ENCODE measurements at places on chromosomes 7 and 10.

- DNase-seq, result no peak
Observed at GRCh38 chr10:114544045-114544659, 113.9 kb downstream of the ABLIM1 start.

DNA sequence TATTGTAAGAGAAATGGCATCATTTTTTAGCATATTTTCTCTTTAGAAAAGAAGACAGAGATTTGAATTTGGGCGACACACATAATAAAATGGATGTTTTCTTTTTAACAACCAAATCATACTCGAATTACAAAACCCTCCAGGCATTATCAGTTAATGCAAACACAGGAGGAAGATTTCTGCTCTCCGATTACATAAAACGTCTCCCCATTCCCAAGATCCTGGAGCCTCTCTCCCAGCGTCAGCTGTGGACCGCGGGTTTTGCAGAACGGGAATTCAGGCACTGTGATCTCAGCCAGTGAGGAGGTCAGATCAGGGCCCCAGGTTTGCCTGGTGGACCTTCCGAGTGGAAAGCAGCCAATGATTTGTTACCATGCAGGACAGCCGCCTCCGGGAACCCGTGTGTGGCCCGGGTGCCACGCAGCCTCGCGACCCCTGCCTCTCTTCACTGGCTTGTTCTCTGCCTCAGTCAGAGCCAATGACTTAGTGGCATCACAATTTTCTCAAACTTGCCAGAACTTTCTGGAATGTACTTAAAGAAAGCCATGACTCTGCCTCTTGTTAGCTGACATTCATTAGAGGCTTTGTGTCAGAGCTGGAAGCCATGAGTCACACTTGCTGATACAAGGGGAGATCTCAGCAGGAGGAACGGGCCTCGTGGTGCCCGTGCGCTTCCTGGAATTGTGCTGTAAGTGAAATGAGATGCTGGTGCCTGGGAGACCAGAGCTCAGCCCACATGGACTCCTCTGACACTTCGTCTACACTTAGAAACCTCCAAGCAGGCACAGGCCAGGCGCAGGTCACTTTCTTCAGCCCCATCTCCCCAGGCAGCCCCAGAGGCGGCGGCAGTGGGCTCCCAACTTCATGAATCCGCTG lies 246.1 kb downstream of the KLF6 start:
- peak; percentile 15 for DNase-seq

DNA sequence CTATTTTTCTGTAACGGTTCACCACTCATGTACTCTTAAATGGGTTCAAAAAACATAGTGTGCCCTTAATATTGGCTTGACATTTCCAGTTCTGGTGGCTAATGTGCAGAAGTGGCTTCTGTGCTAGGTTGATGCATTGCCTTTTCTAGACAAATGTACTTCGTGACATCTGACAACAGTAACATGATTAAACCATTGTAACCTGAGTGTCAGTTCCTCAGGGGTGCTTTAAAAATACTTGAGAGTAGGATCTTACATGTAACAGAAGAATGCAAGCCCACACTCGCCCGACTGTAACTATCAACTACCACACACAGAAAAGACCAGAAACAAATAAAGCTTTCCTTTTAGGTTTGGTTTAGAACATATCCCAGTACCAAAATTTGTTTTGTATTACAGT lies 393.4 kb upstream of the NFE2L3 start:
- no peak for DNase-seq

- DNase-seq, result no peak
Observed at GRCh38 chr7:139682136-139683013, 95.4 kb downstream of the HIPK2 start.

GRCh38 chr7:77759294-77759889 lies 38.8 kb downstream of the TMEM60 start:
- DNase-seq, result peak; percentile 15

DNA sequence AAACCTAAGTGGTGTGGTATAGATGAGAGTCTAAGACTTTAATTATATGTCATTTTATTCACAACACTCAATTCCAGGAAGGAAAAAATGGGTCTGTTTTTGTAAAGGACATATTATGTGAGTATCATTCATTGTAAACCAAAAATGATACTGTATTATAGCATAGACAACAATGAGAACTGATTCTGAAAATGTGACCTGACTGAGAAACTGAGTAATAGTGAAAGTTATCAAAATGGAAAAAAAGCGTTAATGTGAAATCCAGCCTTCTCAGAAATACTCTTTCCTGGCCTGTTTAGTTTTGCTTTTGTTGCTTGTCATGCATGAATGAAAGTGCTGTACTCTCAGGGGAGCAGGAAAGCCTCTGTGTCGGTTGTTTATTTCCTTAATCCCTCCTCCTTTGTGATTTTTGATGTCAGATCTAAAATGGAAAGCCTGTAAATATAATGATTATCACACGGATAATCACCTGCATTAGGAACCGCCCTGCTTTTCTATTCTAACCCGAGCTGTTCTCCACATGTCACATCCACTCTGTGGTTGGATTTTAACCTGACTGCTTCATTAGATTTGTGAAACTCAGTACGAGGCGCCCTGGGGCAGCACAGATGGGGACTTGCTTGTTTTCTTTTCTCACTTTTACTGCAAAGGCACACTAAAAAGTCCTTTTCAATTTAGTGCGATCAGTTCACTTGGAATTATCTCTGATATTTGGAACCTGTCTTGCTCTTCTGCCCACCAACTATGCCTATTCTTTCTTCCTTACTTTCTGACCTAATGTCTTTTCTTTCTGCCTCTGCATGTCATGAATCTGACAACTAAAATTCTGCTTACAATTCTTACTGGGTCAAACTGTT lies 240.9 kb upstream of the KAT6B start:
- DNase-seq, result no peak

DNA sequence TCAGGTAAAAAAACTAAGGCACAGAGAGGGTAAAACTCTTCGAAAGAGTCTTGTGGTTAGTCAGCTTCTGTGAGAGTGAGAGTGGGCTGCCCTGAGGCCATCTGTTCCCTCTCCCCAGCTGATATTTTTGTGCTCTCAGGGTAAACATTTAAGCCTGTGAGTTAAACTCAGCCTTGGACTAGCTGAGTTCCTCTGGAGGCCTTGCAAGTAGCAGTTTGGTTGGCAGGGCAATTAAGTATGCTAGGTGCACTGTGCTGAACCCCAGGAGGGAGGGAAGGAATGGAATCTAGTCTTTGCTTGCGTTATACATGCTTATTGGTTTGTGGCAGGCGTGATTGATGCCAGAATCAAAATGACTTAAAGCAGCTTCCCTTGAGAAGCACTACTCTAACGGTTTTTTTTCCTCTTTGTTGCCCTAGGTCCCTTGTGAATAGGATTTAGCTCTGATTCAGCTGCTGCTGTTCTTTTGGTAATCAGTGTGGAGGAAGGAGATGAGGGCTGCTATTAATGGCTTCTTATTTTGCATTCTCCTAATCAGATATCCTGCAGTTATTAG lies 140.2 kb downstream of the AUTS2 start:
- no peak for DNase-seq

GRCh38 chr10:118241229-118242137 lies 100.6 kb downstream of the FAM204A start:
- DNase-seq, result peak; percentile 35

DNA sequence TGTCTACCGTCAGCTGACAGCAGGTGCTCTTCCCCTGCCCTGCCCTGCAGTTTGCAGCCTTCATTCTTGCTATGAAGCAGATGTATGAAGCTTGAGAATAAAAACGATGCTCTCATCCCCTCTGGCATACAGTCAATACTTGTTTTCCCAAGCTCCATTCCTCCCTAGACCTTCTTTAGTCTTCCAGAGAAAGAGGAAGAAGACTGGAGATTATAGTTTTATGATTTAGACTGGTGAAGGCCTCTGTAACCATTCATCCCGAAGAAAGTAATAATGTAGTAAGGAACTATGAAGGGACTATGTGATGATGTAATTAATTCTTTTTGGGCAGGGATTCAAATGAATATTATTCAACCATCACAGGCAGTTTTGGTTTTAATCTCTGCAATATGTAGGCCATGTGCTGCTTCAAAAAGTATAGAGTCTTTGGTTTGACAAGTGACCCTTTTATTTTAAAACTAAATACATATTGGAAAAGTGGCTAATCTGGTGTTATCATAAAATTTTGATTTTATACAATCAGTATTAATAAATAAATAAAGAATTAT lies 242.4 kb upstream of the KIAA1217 start:
- no peak for DNase-seq

DNA sequence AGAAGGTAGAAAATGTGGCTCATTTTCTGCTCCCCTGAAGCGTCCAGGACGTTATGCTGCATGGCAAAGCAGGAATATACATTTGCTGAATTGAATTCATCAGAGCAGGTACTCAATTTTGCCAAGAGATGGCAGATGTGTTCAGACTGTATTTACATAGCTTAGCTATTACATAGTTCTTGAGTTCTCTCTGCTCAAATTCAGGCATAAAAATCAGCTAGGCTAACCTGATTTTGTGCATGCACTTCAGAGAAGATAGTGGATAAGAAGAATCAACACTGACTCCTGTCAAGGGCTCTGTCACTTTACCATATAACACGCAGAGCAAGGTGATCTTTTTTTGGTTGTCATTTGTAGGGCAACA lies 209.2 kb upstream of the FAM3C start:
- DNase-seq, result no peak

- DNase-seq, result no peak
Observed at GRCh38 chr7:90425376-90425775, 22.1 kb downstream of the CLDN12 start.

- DNase-seq, result no peak
Observed at GRCh38 chr10:93115661-93116383, 42.1 kb downstream of the CYP26A1 start.

DNA sequence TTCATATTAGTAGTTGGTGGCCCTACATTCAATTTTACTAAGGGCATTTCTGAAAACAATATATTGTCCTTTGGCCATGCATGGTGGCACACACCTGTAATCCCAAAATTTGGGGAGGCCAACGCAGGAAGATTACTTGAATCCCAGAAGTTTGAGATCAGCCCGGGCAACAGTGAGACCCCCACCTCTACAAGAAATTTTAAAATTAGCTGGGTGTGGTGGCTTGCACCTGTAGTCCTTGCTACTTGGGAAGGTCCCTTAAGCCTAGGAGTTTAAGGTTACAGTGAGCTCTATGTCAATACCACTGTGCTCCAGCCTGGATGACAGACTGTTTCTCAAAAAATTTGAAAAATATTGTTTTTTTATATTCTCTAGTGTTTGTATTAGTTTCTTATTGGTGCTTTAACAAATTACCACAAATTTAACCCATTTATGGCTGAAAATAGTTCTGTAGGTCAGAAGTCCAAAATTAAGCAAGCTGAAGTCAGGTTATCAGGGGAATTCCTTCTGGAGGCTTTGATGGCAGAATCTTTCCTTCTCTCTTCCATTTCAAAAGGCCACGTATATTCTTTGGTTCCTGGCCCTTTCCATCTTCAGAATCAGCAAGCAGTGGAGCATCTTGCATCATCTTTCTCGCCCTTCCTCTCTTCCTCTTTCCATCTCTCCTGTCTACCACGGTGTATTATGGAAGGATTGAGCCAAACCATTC lies 12.4 kb downstream of the CBX3 start:
- no peak for DNase-seq

- DNase-seq, result no peak
Observed at GRCh38 chr7:104130726-104131125, 77.1 kb downstream of the ORC5 start.

DNA sequence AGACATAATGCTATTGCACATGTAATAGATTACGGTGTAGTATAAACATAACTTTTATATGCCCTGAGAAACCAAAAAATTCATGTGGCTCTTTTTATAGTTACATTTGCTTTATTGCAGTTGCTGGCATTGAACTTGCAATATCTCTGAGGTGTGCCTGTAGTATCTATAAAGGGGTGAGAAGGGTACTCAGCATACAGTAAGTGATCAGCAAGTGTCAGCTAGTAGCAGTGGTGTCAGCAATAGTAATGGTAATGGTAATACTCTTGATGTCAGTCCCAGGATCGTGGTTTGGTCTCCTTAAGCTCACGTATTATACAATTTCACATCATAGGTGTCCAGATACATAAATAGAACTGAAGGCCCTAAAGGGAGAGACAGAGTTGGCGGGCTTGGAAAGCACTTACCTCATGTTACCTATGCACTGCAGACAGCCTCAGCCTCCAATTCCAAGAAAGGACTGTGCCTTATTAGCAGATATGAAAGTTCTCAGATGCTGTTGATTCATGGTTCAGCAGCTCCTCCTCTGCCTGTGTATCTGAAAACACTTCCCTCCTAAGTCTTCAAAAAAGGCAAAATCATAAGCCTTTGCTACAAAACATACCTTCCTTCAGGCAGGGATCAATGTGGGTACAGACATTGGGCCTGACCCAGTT lies 6.6 kb upstream of the GIMAP7 start:
- DNase-seq, result no peak

DNA sequence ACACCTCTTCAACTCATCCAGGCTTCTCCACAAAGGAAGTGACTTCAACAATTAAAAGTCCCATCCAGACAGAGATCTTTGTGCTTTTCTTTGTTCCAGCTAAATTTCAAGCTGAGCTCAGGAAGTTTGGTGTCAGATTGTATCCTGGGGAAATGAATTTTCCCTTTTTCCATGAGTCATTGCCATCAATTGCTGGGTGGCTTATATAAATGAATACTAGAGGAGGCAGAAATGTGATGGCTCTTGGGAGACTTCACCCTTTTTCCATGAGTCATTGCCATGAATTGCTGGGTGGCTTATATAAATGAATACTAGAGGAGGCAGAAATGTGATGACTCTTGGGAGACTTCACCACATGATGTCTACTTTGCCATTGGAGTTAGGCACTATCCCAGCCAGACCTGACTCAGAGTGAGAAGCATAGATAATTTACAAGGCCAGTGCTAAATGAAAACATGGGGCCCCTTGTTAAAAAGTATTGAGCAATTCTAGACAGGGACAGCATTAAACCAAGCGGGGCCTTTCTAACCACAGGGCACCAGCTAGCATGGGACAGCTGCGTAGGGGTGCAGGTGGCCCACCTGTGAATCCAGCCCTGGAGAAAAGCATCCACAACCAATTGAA lies 339.2 kb upstream of the PODXL start:
- no peak for DNase-seq

- DNase-seq, result no peak
Observed at GRCh38 chr10:5944389-5945189, 32.8 kb downstream of the IL15RA start.

DNA sequence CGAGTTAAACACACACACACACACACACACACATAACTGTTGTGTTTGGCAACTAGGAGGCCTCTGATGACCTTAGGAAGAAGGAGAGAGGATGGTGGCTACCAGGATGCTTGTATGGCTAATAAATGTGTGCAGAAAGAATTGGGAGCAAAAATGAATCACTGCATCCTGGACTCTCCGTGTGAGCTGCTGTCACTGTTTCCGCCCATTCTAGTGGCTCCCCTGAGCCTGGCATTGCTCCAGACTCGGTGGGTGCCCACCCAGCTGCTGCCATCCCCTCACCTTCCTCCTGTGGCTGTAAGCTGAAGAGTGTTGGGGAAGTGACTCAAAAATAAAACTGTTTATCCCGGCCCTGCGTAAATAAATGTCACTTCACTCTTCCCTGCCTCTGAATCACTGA lies 149.5 kb upstream of the MINDY3 start:
- DNase-seq, result no peak

DNA sequence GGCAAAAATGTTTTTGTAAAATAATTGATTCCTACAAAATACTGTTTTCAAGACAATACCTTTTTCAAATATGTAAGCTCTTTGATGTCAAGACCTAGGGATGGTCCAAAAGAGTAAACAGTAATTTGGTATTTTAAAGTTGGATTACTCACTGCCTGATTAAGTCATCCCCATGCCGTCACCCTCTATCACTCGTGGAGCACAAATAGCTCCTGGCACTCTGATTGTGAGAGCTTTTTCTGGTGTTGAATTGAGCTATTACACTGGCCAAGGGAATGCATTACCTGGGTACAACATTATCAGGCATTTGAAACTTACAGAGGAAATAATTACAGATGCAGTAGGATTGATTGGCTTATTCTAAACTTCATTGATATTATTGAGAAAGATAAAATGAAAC lies 231.9 kb upstream of the GRM3 start:
- DNase-seq, result no peak
